CD4-positive, alpha-beta T cell treated with Interleukin-6 at 100 ng/mL for 8 hours (primary cell): ENCODE measurements at places on chromosomes 16 and 17.

- no peak for DNase-seq
Measured at GRCh38 chr17:49734515-49735490, 27.0 kb upstream of the SLC35B1 start.

DNA sequence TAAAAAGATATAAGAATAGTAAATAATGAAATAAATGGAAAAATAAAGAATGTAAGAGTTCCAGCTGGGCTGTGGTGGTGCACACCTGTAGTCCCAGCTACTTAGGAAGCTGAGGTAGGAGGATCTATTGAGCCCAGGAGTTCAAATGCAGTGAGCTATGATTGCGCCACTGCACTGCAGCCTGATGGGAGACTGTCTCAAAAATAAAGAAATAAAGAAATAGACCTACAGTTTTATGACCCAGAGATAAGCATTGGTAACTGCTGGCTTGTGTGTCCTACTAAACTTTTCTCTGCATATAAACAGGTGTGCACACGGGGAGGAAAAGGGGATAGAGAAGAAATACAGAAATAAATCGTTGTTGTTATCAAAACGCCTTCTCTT, 7.8 kb upstream of the PDP2 start:
- DNase-seq: no peak

GRCh38 chr17:39538866-39539265, 68.9 kb downstream of the NEUROD2 start:
- DNase-seq: peak; percentile 3

DNA sequence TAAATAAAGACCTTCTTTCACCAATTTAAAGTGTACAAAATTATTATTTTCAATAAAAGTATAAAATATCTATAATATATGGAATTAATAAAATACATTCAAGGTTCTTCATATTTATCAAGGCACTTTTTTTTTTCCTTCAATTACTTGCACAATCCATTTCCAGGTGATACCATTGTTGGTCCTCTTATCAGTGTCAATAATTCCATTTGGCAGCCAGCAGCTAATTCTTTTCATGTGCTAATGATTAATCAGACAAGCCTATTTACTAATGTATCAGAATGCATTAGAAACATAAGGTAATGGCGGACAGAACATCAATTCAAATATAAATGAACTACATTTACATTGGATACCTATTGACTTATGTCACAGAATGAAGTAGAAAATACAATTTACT, 622.2 kb downstream of the TOX3 start:
- DNase-seq: no peak

DNA sequence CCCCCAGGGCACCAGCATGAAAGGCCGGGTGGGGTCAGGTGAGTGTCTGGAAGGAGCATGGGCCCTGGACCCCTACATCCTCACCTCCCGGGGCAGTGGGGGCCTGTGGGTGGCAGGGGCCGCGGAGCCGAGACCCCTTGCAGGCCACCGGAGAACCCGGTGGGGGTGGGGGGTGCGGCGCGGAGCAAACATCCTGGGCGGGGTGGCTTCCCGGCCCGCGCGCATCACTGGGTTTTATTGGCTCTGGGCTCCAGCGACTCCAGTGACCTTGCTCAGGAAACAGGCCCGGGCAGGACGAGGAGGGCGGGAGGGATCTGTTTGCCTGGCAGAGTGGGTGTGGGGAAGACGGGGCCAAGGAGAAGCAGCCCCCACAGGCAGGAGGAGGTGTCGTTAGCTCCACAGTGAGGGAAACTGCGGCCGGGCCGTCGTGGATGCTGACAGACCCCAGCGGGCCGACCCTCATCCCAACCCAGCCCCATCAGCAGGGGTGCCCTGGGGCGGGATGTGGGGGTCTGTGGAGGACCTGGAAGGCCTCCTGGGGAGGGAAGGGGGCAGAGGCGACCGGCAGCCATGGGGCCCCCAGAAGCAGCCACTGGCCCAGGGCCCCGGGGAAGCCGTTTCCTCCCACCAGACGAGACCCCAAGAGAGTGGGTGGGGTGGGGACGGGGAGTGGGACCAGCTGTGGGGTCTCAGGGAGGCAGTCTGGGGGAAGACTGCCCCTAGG, 10.6 kb downstream of the SSTR5 start:
- no peak for DNase-seq

DNA sequence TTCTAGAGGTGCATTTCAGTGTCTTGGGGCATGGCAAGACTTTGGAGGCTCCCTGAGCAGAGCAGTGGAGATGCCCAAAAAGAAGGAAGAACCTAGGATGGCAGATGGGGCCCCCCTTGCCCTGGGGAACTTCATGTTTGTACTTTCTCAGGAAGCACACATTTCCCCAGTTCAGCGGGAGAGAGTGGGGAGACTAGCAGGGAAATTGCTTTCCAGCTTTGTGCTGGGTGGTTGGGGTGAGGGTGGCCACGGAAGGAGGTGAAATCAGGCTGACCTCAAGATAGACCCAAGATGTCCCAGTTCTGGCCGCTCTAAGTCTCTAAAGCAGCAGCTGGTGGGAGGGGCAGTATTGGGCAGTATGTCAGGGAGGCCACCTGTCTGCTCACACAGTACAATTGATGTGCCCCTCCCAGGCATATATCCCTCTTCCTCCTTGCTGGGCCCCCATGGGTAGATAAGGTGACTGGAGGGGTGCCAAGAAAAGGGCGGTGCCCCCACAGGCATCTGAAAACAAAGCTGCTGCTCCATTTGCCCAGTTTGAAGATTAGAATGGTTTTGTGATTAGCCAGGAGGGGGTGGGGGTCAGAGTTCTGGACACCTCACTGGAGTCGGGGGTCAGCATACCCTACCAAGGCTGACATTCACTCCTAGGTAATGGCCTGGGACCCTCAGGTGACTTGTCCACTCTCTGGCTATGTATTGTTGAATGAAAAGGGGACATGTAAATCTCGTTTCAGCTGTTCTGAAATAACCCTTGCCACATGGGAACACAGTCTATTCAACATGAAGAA, 17.1 kb upstream of the NAGLU start:
- DNase-seq: no peak

DNA sequence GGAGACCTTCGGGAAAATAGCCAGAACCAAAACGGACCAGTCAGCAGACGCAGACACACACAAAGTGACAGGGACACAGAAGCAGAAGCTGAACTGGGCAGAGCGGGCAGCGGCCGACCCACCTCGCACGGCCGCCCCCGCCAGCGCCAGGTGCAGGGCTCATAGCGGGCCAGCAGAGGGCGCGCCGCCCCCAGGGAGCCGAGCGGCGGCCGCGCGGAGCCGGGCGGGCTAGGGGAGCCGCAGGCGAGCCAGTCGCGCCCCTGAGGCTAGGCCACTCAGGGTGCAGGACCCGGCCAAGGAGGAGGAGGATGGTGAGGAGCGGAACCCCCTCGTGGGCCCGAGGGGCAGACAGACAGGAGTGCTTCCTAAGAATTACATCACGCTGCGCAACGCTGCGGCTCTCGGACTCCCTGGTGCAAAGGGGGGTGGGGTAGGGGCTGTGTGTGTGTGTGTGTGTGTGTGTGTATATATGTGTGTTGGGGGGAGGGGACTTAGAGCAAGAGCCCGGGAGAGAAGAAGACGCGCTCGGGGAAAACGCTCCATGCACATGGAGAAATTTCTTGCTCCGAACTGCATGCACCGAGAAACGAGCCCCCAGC, 913 bp upstream of the NOG start:
- peak; percentile 42 for DNase-seq

- DNase-seq: no peak
Measured at GRCh38 chr17:68595986-68596385, 5.2 kb downstream of the FAM20A start.
